ENCODE measurements at places on chromosomes 12 and 14.
A peak's percentile ranks its signal among the peaks of the same experiment; 100 is the strongest.

- DNase-seq = no peak
Measured at GRCh38 chr12:23576372-23576771, 373.1 kb downstream of the SOX5 start.

- no peak for DNase-seq
Measured at GRCh38 chr12:82873951-82874350, 187.2 kb downstream of the TMTC2 start.

DNA sequence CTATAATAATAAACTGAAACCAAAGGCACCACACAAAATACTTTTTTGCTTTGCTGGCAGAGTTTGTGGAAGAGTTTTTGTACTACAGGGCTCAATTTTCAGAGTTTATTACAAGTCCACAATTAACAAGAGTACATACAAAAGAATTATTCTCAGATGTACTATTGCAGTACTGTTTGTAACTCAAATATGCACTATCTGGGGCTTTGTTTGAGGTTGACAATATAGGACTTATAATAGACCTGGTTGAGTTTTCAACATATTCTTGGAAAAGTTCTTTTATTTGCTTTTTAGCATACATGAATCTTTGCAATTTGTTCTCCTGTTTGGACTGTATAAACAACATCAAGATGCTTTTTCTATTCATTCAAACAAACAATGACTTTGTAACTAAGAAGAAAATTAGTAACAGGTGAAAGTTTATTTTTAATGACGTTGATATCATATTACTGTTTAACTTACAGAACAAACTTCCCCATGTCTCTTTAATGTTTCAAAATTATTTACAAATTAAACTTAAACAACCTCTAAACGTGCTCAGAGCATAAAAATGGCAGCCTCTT, 407.4 kb upstream of the PRICKLE1 start:
- DNase-seq = no peak

DNA sequence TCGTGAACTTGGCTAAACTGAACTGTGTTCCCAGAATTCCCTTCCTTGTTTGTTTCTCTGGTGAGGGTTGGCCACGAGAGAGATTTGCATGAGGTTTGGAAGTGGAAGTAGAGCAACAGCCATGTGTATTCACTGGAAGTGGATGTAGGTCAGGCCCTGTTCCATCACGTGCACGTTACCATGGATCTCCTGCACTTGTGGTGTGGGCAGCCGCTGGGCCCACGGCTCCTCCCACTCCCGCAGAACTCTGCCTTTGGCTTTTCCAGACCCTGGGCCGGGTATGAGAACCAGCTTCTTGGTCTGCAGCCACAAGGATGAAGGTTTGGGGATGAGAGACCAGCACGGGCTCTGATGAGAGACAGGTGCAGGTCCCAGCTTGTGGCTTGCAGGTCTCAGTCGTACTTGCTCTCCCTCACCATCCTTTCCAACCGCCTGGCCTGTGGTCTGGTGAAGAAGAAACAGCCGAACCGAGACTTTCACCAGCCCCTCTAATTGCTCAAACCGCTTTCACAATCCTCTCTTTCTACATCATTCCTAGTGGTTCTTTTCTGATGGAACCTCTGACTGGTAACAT, 94.9 kb downstream of the DUSP16 start:
- DNase-seq = no peak

- no peak for DNase-seq
Measured at GRCh38 chr12:61854902-61855301, 405.3 kb upstream of the USP15 start.

- no peak for DNase-seq
Measured at GRCh38 chr12:102958073-102958829, 777 bp downstream of the ASCL1 start.

DNA sequence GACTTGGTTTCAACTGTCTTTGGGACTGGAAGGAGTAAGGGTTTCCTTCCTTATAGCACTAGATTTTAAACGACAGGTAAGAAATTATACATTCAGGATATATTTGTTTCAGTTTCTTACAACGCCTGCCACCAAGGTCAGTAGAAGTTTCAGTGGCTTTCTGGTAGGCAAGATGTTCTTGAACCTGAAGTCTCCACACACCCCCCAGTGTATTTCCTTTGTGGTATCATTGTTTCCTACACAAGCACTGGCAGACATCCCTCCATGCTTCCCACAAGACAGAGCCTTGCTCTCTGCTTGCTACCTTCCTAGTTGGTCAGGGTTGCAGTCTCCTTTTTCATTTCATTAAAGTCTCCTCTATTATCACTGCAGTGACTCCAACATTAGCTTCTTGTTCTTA, 283.1 kb downstream of the FLRT2 start:
- no peak for DNase-seq

- no peak for DNase-seq
Measured at GRCh38 chr14:80956102-80956501, 681 bp downstream of the TSHR start.

GRCh38 chr12:120584343-120585149, 3.3 kb upstream of the POP5 start:
- DNase-seq = peak; percentile 71

- no peak for DNase-seq
Measured at GRCh38 chr14:29627137-29627536, 300.5 kb downstream of the PRKD1 start.

- DNase-seq = no peak
Measured at GRCh38 chr12:25130741-25131188, 64.2 kb downstream of the DNAI7 start.

GRCh38 chr14:35406506-35407305, 2.2 kb upstream of the NFKBIA start:
- no peak for DNase-seq
